Effector memory CD4-positive, alpha-beta T cell (primary cell): ENCODE measurements at places on chromosomes 6 and 20.

DNA sequence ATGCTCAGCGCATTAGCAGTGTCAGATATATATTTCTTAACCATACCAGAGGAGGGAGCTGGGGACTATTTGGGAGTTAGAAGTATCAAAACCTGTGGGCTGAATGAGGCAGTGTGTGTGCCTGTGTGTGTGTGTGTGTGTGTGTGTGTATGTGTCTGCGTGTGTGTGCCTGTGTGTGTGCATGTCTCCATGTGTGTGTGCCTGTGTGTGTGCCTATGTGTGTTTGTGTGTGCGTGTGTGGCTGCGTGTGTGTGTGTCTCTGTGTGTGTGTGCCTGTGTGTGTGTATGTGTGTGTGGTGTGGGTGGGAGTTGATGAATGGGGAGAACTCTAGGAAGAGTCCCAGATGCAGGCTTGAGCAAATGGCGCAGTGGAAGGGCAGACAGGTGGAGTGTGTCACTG, 92.9 kb downstream of the PAX1 start:
- DNase-seq, result no peak

DNA sequence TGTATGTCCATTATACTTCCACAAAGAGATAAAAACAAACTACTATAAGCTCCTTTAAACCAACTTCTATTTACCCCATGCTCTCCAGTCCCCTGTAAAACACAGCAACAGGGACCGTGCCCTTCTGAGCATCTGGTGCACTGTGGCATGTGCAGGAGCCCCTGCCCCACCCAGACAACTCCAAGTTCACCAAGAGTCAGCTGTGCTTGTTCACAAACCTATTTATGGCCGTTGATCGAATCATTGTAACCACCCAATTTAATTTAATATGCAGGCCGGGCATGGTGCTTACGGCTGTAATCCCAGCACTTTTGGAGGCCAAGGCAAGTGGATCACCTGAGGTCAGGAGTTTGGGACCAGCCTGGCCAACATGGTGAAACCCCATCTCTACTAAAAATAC, 13.7 kb upstream of the BLCAP start:
- no peak for DNase-seq

DNA sequence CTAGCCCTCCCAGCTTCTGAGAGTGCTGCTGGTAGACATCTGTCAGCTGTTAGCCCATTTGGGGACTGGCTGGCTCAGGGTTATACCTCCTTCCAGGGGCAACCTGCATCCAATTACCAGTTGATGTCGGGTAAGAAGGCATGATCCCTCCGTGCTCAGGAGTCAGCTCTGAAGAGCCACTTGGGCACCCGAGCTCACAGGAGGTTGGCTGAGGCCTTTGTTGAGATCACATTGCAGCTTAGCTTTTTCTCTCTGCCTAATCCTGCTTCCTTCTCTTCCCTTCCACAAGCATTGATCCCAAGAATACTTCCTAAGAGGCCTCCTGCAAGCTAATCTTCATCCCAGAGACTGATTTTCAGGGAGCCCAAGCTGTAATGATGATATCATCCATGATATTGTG, 35.5 kb downstream of the SCP2D1 start:
- DNase-seq, result no peak

GRCh38 chr20:25565578-25566157, 19.7 kb downstream of the NINL start:
- no peak for DNase-seq

DNA sequence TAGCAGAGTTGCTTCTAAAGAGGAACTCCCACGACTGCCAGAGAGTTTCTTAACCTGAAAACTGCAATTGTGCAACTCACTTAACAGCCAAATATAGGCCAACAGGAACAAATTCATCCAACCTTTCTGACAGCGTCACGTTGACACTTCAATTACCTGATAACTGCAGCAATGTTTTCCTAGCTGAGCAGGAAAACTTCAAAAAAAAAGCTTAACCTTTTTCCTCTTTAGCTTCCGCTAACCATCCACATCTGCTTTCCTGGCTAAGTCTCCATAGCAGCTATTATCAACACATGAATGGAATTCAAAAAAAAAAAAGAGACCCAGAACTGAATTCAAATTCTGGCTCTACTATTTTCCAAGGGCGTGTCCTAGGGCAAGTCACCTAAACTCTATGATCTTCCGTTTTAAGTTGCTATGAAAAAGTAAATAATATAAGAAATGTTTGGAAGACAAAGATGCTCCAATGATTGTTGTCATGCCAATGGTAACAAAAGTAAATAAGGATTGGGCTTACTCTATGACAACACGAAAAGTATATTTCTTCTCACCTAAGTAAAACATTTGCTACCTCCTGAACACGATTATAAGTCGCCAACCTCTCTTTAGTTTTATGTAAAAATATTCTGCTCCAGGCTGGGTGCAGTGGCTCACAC, 524.6 kb upstream of the JARID2 start:
- no peak for DNase-seq

- DNase-seq, result no peak
Measured at GRCh38 chr20:16107172-16107870, 465.9 kb downstream of the KIF16B start.

DNA sequence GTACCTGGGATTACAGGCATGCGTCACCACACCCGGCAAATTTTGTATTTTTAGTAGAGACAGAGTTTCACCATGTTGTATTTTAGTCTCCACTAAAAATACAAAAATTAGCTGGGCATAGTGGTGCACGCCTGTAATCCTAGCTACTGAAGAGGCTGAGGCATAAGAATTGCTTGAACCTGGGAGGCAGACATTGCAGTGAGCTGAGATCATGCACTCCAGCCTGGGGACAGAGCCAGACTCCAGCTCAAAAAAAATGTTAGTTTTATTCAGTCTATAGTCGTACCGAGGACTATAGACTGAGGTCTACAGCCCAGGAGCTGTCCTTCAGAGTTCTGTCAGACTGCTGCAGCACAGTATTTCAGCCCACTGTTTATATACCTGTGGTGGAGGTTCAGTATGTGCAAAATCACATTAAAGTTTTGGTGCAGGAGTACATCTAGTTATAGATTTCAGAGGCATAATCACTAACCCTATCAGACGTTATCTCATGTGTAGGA, 3.6 kb upstream of the CASP8AP2 start:
- DNase-seq, result no peak

- no peak for DNase-seq
Measured at GRCh38 chr6:168222115-168223043, 97.2 kb downstream of the DACT2 start.

DNA sequence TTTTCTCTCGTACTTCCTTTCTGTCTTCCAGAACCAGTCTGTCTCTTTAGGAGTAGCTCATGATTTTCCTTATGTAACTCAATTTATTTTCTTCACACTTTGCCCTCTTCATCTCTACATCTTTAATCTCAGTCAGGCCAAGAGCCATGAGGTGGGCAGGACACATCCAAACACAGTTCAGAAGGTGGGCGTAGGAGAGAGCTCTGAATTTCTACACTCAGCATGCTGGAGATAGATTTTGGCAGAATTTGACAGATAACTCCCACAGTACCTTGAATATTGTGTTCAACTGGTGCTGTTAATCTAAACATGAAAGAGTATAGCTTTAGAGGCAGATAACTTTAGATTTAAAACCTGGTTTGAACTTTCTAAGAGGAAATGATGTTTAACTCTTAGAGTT, 23.8 kb upstream of the ZBTB24 start:
- no peak for DNase-seq

GRCh38 chr6:29627755-29628418, 5.1 kb downstream of the GABBR1 start:
- DNase-seq, result peak; percentile 69
